ENCODE measurements at places on chromosomes 11 and 22.
A peak's percentile ranks its signal among the peaks of the same experiment; 100 is the strongest.

DNA sequence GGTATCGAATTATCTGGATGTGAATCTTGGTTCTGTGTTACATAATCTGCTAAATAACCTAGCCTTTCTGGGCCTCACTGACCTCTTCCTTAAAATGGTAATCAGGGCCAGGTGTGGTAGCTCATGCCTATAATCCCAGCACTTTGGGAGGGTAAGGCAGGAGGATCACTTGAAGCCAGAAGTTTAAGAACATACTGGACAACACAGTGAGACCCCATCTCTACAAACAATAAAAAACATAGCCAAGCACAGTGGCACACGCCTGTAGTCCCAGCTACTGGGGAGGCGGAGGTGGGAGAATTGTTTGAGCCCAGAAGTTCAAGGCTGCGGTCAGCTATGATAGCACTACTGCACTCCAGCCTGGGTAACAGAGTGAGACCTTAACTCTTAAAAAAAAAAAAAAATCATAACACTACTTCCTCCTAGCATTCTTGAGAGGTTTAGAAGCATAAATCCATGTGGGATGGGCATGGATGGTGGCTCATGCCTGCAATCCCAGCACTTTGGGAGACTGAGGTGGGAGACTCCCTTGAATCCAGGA, 72.5 kb downstream of the C11orf65 start:
- no peak for DNase-seq

DNA sequence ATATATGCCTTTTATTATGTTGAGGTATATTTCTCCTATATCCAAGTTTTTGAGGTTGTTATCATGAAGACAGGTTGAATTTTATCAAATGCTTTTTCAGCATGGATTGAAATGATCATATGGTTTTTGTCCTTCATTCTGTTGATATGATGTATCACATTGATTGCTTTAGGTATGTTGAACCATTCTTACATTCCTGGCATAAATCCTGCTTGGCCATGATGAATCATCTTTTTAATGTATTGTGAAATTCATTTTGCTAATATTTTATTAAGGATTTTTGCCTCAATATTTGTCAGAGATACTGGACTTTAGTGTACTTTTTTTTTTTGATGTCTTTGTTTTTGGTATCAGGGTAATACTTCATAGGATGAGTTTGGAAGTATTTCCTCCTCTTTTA, 283.8 kb upstream of the C11orf87 start:
- DNase-seq = no peak

DNA sequence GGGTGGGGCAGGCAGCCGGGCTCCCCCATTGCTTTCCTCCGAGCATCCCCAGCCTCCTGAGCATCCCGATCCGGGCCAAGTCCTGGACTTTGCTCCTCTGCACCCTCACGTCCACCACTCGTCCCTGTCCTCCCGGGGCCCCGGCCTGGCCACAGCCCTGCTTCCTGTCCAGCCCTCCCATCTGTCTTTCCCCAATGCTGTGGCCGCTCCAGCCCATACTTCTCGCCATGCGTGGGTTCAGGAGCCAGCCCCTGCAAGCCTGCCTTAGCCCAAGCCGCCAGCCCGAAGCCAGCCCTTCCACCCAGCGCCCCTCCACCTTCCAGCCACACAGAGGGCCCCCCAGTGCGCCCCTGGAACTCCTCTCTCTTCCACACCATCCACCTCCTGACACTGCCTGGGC, 23.8 kb downstream of the MRPL23 start:
- no peak for DNase-seq

DNA sequence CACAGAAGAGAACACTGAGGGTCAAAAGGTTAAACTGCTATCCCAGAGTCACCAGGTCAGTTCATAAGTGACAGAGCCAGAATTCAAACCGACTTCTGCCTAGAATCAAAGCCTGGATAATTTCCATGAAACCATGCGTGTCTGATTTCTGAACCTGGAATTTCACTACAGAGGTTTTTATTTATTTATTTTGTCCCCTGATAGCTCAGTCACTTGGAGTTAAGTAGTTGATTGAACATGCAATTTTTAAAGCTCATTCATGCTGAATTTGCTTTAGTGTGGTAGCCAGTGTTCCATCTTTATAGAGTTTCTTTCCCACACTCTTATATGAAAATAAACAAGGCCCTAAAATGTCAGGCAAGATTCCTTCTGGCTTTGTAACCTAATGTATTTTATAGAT, 93.2 kb downstream of the NAV2 start:
- DNase-seq = no peak

- no peak for DNase-seq
Measured at GRCh38 chr22:37716708-37717107, 19.9 kb downstream of the TRIOBP start.

- DNase-seq = peak; percentile 58
Measured at GRCh38 chr11:65180877-65181568, 705 bp upstream of the CAPN1 start.

DNA sequence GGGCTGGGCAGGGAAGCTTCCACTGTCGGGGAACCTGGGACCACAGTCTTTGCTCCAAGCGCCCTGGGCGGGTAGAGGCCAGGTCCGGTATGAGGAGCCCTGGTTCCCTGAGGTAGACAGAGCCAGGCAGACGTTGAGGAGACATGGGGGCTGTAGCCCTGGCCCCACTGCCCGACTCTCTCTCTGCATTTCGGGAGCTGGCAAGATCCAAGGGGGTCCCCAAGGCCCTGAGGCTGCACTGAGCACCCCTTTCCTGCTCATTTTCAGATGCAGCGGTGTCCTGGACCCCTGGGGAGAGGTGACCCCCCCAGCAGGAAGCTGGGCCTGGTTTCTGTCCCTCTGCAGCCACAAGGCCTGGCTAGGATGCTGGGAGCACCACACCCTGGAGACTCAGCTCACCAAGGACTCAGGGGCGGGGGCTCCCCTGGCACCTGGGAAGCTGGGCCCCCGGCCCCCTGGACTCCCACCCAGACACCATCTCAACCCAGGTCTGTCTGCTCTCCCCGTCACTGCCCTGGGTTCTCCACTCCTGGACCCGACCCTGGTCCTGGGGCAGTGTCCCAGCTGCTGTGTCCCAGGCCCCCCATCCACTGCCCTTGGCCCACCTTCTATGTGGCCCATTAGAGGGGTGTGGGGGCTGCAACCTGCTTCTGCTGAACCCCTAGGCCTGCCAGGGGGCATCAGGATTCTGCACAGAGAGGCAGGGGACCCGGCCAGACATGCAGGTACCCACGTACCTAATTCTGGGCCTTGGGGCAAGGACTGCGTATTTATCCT, 15.0 kb upstream of the MUC6 start:
- no peak for DNase-seq

- DNase-seq = no peak
Measured at GRCh38 chr11:97140885-97141494, 751.2 kb downstream of the JRKL start.

- no peak for DNase-seq
Measured at GRCh38 chr11:109112821-109113280, 309.1 kb upstream of the C11orf87 start.

GRCh38 chr11:99015634-99016454, 4.9 kb upstream of the CNTN5 start:
- DNase-seq = no peak

DNA sequence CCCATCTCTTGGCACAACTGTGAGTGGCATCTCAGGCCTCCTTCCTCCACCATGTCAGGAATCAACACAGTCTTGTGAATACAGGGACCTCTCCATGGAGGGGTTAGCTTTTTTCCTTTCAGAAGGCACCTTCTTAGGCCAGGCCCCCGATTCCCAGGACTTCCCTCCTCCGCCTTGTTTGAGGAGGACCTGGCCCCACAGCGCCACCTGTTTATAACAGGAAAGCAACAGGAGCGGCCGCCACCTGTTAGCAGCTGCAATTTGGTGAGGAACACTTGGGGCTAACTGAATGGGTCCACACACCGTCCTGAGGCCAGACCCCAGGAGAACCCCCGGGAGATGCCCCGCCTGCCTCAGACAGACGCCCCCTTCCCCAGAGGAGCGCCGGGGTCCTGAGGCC, 3.8 kb upstream of the PKP3 start:
- DNase-seq = no peak

DNA sequence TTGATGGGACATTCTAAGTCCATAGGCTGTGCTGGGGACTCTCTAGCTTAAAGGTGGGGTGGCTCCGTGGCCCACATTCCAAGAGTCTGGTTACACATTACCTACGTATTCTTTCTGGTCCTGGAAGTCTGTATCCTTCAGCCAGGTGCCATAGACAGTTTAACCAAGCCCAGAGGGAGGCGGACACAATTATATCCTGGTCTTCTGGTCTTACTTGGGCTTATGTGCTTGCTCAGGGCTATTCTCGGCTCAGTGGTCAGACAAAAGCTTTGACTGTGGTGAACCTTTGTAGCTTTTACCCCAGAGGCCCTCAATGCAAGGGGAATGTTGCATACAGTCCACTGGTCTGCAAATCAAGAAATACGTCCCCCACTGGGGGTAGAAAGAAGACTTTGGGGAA, 3.4 kb upstream of the INCENP start:
- no peak for DNase-seq

DNA sequence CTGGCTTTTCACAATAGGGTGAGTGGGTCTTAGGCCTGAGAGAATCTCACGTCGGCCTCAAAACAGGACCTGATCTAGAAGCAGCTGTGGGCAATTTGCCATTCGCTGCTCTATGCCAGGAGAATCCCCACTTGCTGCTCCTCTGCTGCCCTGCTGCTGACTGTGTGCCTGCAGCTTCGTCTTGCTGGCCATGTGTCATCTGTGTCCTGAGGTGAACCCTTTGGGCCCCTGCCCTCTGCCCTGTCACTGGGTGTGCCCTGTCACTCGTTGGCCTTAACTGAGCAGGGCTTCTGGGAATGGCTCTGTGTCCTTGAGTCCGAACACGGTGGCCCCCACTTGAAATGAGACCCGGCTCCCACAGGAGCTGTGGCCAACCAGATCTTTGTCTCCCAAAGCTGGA, 6.2 kb downstream of the NAA40 start:
- no peak for DNase-seq

DNA sequence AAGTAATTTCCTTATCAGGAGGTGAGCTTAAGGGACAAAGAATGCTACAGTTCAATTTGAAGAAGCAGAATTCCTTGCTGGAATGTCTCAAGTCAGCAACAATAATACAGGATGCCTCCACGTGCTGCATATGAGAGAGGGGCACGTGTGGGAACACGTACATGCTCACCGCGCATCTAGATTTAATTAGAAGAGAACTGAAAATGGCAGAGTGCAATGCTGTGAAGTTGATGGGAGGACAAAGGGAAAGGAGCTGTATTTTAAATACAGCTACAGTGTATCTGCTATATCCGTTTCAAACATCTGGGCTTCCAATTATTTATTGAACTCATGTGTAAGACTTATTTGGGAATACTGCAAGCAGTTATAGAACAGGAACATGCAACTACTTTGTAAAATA, 328.7 kb downstream of the SOX6 start:
- no peak for DNase-seq

DNA sequence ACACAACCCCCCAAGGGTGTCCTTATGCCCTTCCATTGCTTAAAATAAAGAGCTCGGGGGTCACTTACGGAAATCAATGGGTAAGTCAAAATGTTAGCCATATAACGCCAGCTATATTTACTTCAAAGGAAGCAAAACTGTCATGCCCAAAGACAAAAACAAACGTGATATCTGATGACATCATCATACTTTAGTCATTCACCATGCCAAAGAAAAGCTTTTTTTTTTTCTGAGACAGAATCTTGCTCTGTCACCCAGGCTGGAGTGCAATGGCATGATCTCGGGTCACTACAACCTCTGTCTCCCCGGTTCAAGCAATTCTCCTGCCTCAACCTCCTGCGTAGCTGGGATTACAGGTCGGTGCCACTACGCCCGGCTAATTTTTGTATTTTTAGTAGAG, 47.7 kb upstream of the SC5D start:
- DNase-seq = no peak

- DNase-seq = no peak
Measured at GRCh38 chr11:35579557-35580396, 38.5 kb upstream of the FJX1 start.

GRCh38 chr11:130527636-130528297, 79.3 kb downstream of the ADAMTS15 start:
- DNase-seq = no peak

DNA sequence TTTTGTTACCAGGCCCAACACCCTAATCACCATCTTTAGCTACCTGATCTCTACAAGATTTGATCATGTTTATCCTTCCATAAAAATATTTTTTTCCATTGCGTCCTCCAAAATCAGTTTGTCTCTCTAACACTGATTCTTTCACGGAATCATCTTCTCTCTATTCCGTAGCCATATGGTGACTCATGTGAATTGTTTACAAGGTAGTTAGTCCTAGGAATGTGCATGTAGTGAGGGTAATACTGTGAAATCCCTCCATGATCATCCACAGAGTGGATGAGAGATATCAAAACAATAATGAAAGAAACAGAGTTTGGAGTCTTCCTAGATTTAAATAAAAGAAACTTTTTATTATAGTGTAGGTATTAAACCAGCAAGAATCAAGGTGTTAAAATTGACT, 230.2 kb downstream of the METTL15 start:
- DNase-seq = no peak

DNA sequence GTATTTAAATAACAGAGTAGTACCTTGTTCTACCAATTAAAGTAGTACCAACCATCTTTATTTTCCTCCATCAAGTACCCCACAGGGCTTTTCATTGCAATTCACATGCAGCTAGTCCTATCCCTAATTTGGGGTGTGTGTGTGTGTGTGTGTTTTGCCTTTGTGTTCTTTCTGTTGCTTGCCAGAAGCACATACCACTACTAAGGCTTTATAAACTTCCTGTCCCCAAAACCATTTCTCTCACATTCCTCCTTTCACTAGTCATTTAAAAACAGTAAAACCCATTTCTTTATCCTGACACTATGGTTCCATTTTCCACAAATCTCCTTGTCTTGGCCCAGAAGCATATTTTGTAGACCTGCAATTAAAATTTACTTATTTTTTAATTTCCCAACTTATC, 54.6 kb downstream of the SLC36A4 start:
- DNase-seq = no peak

- no peak for DNase-seq
Measured at GRCh38 chr11:4203603-4204360, 109.2 kb downstream of the RRM1 start.

DNA sequence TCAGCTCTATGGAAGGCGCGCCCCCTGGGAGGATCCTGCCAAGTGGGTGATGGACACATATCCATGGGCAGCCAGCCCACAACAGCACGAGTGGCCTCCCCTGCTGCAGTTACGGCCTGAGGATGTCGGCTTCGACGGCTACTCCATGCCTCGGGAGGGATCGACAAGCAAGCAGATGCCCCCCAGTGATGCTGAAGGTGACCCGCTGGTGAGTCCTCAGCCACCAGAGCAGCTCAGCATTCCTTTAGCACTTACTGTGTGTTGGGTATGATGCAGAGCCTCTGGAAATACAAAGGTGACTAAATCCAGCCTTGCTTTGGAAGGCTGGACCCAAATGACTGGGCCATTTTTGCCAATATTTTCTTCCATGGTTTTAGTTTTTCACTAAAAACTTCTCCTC, 45.7 kb downstream of the DBX1 start:
- no peak for DNase-seq

Measured in stimulated activated CD4-positive, alpha-beta T cell treated with anti-CD3 and anti-CD28 coated beads, Interleukin-4, amount 100 ng/mL, for 48 hours (primary cell).